ENCODE measurements at places on chromosomes 3 and 15.
A peak's percentile ranks its signal among the peaks of the same experiment; 100 is the strongest.

DNA sequence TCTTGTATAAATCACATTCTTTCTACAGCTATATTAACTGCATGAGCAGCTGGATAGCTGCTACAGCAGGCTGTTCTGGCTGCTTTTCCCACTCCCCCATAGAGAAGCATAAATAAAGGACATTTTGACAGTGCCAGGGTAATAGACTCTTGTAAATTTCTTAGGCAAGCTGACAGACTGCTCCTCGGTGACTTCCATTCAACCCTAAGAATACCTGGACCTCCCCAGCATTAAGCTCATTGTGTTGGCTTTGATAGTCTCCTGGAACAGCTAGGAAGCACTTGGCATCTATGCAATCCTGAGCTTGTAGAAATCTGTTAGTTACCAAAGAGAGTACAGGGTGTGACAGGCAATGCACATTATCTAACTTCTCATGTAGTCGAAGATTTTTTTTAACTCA lies 475.4 kb downstream of the AGBL1 start:
- no peak for DNase-seq

DNA sequence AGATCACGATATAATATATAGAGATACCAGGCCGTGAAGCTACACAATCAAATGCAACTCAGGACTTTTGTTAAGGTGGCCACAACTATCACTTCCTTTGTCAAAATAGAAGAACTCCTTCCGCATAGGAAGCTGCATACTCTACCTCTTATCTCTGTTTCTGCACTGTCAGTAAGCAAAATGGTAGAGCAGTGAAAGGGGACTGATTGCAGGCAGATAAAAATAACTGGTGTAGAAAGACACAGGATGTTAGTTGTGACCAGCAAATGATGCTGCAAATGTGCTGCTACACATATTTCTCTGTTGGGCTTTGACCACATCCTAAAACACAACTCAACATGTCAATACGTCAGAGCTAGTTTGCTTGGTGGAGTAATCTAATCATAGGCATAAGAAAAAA lies 16.3 kb upstream of the TRAT1 start:
- peak; percentile 28 for DNase-seq

DNA sequence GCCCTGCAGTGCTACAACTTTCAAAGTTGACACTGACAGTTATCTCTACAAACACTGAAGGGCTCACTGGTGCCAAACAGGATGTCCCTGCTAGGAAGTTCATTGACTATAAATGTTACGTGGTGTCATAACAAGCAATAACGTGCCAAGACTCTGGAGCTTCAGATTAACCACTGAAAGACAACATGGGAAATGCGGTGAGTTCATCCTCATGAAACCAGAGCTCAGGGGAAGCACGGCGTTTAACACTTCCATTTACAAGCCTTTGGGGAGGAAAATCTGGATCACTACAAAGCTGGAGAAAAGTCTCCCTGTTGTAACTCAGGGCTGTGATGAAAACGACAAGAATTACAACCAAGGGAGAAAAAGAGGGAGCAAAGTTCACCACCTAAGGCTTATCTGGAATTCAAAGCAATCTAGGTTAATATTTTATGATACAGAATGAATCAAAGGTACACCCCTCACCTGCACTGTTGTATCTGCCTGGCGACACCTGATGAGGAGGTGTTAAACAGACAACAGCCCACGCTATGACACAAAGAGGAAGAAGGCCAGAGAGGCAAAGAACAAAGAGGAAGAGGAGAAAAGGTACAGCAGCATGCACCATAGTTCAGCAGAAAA lies 27.0 kb downstream of the SHQ1 start:
- DNase-seq = no peak

GRCh38 chr3:3027976-3028567 lies 82.1 kb downstream of the IL5RA start:
- peak; percentile 60 for DNase-seq

- DNase-seq = no peak
These were observed 68.5 kb downstream of the PLCH1 start for GRCh38 chr3:155676252-155676981.

- DNase-seq = peak; percentile 5
These were observed 11.2 kb downstream of the C3orf52 start for GRCh38 chr3:112097378-112097777.

DNA sequence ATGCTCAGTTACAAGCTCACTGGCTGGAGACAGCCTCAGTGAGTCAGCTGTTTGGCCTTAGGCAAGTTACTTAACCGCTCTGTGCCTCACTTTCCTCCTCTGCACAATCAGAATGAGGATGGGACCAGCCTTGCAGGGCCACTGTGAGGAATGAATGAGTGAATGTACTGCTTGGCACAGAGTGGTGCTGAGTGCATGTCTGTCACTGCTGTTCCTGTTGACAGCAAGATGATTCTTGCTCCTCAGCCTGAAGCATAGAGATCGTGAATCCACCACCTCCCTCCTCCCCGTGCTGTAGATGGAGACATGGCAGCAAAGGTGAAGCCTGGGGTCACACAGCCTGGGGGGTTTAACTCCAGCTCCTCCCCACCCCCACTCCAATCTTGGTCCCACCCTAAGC lies 14.6 kb upstream of the GRIP2 start:
- DNase-seq = no peak

- DNase-seq = no peak
These were observed 16.0 kb downstream of the ANKRD28 start for GRCh38 chr3:15781637-15782402.

- DNase-seq = no peak
These were observed 7.9 kb downstream of the VIPR1 start for GRCh38 chr3:42510325-42510724.

DNA sequence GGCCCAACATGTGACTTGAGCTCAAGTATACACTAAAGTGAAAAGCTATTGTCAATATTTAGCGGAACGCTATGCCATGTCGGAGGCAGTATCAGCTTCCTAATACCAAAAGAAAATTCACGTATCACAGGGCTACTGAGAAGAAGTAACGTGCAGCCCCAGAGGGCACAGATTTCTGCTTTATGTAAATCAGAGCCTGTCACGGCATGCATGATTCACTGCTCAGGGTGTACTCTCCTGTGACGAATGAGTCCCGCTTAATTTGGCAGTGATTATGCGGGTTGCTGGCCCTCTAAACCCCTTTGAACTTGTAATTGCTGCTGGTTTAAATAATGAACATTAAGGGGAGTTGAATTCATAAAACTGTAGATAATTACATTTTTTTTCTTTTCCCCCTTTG lies 85.3 kb downstream of the MEIS2 start:
- DNase-seq = no peak

GRCh38 chr15:65576664-65577063 lies 34.3 kb downstream of the INTS14 start:
- DNase-seq = no peak

DNA sequence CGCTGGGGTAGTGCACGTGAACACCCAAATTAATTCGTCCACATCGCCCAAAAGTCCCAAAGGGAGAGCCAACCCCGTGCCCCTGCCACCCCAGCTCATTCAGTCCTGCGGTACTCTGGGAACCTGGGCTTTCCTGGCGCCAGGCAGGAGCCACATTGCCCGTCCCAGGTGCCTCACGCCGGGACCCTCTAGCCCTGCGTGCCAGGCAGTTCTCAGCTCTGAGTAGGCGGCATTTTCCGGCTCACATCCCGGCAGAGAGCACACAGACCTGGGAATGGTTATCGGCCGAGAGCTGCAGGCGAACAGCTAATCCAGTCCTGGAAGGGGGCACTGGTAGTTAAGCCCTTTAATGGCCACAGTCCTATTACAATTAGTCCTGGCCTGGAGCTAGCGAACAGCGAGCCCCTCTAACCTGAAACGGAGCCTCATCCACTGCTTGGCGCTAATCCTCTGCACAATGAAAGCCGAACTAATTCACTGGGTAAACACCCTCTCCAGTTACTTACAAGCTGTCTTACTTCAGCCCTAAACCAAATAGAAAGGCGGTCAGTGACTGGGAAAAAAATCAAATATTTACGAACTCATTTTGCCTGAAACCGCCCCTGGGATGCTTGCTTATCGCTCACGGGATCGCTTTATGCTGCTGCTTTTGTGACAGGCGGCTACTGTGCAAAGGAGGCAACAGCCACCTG lies 254.6 kb upstream of the SOX14 start:
- no peak for DNase-seq

- DNase-seq = no peak
These were observed 52.6 kb upstream of the RAB6B start for GRCh38 chr3:133948131-133948810.
